ENCODE measurements at places on chromosomes 1 and 21.
A peak's percentile ranks its signal among the peaks of the same experiment; 100 is the strongest.

DNA sequence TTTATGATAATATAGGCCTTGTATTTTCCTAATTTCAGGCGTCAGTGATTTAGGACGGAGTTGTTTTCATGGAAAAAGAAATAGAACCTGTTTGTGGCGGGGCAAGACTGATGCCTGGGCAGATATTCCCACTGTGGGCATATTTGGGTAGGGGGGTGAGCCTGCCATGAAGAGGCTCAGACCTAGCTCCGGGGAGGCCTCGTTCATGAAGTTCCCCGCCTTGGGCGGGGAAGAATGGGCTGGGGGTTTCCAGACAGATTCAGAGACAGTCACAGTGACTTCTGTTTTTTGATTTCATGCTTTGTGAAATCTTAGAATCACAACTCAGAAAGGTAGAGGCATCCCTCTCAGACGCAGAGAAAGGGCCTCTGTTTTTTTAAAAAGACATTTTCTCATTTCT lies 36.1 kb downstream of the RUNX3 start:
- no peak for DNase-seq

- no peak for DNase-seq
These were observed 9.9 kb upstream of the TRABD2B start for GRCh38 chr1:48007047-48007446.

DNA sequence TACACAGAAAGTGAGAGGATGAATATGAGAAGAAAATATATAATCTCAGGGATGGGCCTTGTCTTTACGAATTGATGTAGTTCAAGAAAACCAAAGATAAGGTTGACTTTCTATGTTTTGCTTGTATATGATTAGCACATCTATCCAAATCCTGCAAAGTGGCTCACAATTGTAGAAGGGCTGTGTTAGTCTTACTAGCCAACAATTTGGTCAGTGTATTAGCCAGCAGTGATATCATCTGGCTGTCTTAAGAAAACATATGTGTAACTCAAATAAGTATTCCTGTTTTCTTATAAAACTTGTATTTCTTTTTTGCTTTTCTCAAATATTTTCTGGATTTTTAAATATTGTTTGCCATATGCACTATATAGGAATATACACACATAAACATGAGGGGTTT lies 5.5 kb downstream of the SDCCAG8 start:
- DNase-seq: no peak

- peak; percentile 61 for DNase-seq
These were observed 29.0 kb downstream of the DUSP10 start for GRCh38 chr1:221712776-221713431.

DNA sequence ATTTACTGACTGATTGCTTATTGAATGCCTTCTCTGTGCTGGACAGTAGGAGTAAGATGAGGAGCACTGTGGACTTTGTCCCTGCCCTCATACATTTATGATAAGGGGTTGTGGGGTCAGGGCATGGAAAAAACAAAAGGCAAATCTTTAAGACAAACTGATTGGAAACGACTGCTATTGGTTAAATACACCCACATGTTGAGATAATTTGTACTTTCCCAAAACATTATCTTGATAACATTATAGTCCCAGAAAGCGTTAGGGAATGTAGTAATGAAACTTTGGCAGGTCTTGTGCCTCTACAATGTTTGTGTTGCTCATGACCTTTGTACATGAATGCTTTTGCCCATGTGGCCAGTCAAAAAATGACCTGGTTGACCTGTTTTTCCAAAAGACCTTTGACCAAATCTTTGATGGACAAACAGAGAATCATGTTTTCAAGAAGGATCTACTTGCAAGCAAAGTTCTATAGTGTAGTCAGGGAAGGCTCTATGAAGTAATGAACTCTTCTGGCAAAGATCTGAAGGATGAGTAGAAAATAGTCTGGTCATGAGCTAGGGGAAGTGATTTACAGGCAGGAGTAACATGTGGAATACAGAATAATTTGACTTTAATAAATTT lies 50.9 kb downstream of the LEPR start:
- DNase-seq: no peak

DNA sequence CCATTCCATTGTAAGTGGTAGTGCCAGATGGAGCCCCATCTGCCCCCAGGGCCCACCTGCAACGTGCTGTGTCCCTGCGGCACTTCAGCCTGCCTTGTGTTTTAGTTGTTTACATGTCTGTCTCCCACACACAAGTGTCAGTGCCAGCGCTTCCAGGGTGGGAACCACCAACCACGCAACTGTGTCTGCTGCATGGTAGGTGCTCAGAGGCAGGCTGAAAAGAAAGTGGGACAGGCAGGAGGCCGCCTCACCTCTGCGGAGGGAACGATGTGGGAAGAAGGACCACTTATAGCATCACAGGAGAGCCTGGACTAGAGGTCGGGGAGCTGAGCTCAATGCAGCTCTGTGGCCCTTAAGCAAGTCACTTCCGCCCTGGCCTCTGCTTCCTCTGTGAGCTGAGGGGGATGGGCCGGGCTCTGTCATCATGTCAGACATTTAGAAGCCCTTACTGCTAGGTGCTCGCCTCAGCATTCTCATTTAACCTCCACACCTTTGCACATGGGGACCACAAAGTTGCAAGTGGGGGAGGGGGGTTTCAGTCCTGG lies 17.9 kb downstream of the SLC9A1 start:
- DNase-seq: peak; percentile 43

DNA sequence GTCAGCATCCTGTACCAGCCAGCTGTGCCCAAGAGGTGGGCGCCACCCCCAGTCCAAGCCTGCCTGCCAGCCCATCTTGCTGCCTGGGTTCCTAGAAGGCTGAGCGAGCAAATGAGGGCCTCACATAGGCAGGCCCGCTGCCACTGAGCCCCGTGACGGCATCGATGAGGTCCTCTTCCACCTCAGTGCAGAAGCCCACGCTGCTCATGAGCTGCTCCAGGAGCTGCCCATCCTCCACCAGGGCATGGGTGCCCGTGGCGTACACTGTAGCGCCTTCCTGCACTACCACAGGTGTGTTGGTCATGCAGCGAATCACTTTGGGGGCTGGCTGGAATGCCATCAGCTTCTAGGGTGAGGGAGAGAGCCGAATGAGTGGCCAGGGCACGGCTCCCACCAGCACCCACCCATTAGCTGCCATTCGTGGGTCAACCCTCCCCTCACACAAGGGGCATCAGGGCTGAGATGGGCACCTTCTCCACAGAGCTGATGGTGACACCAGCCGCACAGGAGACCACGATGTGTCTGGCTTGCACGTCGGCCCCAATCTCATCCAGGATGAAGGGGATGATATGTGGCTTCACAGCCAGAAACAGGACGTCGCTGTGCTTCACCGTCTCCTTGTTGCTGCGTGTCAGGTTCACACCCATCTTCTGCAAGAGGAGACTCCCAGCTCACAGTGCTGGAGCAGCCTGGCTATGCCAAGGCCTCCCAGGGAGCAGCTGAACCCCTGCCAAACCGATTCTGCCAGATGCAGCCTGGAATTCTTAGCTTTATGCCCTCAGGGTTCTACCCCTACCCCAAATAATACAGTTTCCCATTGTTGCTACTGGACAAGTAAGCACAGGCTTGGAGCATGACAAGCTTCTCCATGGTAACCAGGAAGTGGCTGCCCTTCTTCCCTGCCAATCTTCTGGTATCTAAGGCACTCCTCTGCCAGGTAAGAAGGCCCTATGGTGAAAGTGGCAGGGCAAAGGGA lies 2.0 kb downstream of the PYCR2 start:
- no peak for DNase-seq

- DNase-seq: peak; percentile 61
These were observed 15.6 kb downstream of the RD3 start for GRCh38 chr1:211476200-211476849.

DNA sequence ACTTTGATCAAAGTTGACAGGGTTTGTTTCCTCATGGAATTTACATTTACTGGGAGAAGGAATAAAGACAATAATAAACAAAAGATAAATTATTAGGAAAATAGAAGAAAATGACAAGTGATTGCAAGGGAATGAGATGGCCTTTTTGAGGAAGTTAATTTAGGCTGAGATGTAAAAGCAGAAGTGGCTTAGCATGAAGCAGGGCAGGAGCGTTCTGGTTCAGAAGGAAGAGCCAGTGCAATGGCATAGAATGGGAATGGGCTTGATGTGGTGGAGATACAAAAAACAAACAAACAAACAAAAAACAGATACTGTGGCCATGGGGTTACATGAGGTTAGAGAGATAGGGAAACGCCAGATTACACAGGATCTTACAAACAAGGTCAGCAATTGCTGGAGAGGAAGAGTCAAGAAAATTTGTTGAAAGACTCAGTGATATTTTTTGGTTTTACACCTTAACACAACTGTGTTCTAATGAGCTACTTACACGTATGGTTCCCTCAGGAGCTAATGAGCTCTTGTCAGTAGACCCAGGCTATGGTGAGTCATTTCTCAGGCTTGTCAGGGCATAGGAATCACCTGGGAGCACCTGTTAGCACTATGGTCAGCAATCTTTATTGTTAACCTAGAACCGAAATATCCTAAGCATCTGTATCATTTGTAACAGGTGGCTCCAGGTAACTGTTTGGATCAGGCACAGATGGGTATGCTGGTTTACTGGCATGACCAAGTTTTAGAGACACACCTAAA lies 8.7 kb upstream of the CADM3 start:
- DNase-seq: no peak

- DNase-seq: no peak
These were observed 13.2 kb downstream of the SETD4 start for GRCh38 chr21:36047139-36047538.

- DNase-seq: no peak
These were observed 18.7 kb upstream of the RAP1A start for GRCh38 chr1:111600886-111601386.

DNA sequence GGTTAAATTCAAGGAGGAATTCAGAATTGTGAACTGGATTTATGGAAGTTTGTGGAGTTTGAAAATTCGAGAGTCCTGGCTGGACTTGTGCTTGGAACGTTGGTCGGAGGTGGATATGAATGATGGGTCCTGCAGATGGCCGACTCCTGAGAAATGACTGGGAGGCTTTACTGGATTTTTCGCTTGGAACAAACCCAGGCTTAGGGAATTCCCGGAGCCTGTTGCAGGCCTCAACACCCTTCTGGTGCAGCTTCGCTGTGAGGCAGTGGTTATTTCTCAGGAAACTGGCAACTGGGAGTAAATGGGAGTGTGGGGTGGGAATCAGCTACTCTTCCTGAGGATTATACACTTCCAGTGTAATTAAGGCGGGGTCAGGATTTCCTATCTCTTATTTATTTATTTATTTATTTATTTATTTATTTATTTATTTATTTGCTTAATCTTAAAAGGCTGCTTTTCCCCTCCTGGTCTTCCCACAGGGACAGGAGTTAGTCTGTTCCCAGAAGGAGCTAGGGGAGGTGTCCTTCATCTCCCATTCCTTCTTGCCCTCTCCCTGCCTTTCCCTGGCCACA lies 21.1 kb downstream of the MAPKAPK2 start:
- no peak for DNase-seq

DNA sequence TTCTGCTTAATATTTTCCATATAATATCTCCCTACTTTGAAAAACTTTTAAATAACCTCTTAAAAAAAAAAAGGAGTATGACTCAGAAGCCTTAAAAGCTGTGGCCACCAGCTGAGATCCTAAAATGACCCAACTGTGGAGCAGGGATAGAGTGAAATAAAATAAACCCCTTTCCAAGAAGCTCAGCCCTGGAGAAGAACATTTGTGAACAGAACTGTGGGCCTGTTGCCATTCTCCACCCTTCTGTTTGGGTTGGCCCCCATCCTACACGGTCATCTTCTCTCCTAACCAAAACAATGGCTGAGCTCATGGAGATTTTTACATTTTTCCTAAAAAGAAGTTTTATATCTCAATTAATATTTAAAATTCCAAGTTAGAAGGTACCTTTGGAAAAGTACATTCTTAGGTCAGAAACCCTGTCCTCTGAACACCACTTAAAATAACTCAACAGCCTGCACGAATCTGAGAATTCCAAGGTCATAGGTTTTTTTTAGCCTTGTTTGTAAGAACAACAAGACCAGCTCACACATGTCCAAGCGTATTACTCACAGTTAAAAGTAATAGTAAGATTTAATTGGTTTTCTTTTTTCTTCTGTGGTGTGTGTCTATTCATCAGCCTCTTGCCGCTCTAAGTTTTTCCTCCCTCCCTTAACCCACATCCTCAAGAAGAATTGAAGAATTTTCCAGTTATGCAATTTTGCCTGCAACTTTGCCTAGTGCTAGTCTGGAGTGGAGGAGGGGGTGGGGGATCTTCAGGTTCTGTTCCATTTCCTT lies 107.7 kb upstream of the ERRFI1 start:
- DNase-seq: no peak

DNA sequence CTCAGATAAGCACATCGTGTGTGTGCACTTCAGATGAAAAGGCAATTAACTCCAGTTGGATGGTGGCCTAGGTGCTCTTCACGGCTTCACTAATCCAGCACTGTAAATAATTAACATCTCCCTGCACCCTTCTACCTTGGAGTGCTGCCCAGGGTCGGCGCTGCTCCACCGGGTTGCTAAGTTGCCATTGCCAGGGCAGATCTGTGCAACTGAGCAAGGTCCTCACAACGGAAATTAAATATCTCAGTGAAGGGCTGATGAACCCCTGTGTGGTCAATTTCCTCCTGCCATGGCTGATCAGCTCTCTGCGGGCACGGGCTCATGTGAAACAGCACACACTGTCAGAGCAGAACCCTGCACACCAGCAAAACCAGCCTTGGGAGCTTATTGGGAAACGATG lies 63.2 kb downstream of the SYDE2 start:
- no peak for DNase-seq

DNA sequence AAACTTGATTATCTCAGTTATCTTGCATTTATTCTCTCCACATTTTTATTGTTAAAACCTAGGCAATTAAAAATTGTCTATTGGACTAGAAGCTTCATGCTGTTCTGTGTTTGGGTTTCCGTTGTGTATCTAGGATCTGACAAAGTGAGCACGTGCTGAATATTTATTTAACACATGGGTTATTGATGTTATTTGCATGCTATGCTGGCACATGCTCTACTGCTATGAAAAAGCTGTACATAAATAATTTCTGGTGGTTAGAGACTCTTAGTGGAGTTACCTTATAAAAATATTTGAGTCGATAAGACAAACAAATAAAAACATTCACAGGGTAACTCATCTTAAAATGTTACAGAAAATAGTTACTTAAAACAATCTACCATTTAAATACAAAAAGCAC lies 1769.7 kb downstream of the MRPL39 start:
- DNase-seq: no peak

- no peak for DNase-seq
These were observed 22.0 kb downstream of the CCN1 start for GRCh38 chr1:85602571-85602970.

GRCh38 chr1:59565611-59566410 lies 248.9 kb upstream of the HOOK1 start:
- DNase-seq: no peak
